ENCODE measurements at places on chromosomes 7 and 10.

DNA sequence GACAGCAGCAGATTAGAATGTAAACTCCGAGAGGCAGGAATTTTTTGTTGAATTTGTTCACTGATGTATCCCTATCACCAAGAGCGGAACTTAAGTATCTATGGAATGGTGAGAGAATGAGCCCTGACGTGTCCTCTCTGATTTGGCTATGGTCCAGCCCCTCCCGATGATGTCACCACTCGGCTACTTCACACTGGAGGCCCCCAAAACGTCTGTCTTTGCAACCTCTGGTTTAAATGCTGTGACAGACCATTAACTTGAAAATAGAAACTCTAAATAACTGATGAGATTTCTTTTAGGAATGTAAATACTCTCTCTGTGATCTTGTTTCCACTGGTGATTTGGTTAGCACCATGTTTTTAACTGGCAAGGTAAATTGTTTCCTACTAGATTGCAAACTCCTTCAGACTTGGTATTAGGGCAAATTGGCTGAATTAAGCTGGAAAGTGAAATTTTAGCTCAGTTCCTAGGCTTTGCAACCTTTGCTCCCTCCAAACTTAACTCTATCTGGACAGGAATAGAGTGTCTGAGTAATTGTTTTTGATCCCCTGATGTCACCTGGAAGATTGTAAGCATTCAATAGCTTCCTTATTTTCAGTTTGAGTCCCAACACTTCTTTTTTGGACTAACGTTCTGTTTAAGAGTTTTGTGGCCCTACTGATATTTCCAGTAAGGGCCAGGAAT, 19.1 kb downstream of the SLC16A12 start:
- DNase-seq = no peak

DNA sequence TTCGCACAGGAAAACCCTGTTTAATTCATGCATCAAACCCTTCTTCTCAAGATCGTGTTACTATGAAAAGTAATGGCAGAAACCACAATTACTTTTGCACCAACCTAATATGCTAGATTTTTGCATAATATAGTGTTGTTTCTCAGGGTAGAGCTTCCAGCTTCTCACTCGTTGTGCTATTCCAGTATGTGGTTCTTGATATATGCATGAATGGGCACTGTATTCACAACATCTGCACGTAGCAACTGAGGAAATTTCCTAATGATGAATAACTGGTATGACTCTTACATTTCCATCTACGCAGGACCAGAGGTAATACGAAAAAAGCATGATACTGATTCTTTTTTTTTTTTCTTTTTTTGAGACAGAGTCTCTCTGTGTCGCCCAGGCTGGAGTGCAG, 326.6 kb upstream of the GALNT17 start:
- no peak for DNase-seq

GRCh38 chr10:6187278-6187677, 15.5 kb upstream of the PFKFB3 start:
- DNase-seq = no peak

DNA sequence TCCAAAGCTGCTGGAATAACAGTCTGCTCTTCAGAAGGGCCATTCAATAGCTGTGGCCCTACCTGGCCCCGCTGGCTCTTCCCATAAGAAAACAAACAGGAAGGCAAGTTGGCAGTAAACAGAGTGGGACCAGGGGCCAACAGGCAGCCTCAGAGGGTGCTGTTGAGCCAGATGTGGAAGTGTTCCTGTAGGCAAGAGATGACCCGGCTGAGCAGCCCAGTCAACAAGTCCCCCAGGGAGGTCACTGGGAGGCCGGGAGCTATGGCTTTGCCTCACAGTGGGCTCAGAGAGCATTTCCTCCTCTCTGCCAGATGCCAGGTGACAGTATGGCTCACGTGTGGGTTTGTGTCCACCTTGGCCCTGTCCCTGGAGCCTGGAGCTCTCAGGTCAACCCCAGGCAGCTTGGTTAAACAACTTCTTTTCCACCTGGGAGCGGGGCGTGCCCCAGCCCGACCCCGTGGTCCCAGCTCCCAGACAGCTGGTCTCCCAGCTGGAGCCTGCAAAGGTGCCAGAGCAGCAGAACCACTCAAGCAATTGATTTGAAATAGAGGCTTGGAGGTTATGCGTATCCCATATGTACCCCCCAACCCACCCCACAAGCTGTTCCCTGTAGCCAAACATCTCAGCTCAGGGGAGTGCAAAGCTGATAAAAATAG, 33.8 kb upstream of the LOXL4 start:
- DNase-seq = no peak

DNA sequence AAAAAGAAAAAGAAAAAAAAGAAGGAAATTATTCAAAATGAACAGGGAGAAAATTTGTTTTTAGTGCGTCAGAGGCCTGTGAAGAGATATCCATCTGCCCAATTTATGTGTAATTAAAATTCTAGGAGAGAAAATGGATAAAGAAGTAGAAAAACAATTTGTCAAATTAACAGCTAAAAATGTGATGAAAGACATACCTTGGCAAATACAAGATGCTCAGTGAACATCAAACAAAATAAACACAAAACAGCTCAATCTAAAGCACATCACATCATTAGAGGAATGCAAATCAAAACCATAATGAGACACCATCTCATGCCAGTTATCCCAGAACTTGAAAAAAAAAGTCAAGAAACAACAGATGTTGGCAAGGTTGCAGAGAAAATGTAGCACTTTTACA, 472.8 kb downstream of the PAXIP1 start:
- DNase-seq = no peak

DNA sequence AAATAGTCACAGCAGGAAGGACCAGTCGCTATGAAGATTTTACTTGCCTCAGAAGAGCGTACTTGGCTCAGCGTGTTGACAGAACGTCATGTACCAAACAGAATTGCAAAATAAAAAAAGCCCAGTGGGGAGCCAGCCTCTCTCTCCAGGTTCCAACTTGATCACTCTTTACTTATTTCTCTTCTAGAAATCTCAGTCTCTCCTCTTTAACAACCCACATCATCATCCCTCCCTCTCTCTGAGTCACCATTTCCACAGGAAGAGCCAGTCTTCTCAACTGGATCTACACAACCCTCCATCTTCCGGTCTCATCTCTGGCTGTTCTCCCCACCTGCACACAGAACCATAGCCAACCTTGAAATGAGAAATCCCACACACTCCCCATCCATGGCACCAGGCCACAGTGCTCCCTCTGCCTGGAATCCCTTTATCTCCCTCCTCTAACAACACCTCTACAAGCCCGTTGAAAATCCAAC, 718.3 kb downstream of the GRID1 start:
- no peak for DNase-seq

DNA sequence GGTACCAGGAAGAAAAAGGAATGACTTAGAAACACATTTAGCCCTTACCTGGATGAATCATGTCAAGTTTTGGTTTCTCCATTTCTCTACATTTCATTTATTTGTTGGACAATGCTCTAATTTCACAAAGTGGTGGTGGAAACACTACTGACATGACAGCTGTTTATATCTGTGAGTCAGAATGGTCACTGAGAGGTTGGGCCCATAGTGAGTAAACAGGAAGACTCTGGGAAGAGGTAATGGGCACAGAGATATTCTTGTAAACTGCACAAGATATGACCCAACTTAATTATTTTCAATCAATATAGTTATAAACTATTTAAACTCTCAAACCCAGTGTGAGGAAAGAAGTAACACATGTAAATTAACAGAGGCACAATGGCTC, 176.3 kb upstream of the MEOX2 start:
- no peak for DNase-seq

GRCh38 chr7:79296553-79297320, 156.7 kb downstream of the MAGI2 start:
- no peak for DNase-seq

- DNase-seq = peak; percentile 16
These were observed at the start of gene NT5C3A for GRCh38 chr7:33062023-33062781. Gene NT5C3A, minus strand, starts transcription at chr7:33062776. Its CDS starts 71 bp downstream, at chr7:33062705.

DNA sequence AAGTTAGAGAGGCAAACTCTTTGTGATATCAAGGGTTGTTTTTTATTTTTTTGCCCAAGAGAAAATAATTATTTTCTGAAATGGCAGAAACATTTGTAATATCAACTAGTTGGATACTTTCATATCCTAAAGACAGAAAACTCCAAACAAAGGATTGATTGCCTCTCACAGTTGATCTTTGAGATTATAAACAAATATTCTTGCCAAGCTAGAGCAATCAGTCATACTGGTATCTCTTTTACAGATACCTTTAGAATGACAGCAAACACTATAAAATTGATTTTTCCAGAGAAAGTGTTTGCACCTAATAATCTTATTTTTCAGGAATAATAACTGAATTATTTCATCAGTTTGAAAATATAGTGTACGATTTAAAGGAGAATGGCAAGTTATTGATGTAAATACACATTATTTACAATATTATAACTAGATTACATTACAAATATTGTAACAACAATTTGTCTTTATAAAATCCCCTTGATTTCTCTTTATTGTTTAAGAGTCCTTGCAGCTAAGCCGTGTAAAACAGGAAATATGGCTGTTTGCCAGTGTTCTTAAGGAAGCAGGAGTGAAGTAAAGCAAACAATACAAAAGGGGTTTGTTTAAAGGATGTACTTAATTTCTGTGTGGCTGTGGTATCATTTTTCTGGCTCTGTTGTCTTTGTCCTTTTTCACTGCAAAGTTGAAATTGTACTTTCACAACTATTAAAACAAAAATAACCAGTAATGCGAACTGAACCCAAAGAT, 58.4 kb downstream of the MAPK8 start:
- no peak for DNase-seq

DNA sequence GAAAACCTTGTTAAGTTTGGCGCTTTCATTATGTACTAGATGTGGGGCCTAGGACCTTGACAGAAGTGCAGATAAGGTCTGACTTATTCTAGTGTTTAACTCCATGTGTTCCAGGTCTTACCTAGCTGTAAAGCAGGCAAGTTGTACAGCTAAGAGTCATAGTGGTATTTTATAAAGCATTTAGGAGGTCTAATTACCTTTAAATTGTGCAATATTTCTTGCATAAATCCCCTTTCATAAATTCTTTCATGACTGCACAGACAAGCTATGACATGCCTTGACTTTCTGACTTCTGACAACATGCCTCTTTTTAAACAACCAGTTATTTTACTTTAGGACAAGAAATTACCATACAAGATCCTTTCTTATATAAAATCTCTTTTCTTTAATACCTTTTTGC, 151.6 kb upstream of the VSTM2A start:
- DNase-seq = no peak

- DNase-seq = no peak
These were observed 11.5 kb upstream of the TAS2R39 start for GRCh38 chr7:143171697-143172096.

DNA sequence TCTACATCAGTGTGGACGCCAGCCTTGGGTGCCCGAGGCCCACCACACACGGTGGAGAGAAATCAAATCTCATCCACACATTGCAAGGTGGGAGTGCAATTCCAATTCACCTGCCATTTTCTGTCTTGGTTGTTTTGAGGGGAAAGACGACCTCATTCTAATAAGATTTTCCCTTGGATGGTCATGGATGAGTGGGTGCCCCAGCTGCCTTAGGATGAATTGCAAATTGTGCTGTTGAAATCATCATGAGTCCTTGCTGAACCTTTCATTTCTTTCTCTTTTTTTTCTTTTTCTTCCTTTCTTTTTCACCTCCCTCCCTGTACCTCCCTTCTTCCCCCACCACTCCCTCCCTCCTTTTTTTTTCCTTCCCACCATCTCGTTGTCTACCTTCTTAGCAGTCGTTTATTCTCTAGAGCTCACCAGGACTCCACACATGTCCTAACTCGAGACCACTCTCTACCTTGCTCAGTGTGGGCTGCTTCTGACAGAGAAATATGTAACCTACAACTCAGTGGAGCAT, 266.9 kb upstream of the NFE2L3 start:
- DNase-seq = no peak

GRCh38 chr10:13823709-13824405, 237.1 kb downstream of the PRPF18 start:
- no peak for DNase-seq

DNA sequence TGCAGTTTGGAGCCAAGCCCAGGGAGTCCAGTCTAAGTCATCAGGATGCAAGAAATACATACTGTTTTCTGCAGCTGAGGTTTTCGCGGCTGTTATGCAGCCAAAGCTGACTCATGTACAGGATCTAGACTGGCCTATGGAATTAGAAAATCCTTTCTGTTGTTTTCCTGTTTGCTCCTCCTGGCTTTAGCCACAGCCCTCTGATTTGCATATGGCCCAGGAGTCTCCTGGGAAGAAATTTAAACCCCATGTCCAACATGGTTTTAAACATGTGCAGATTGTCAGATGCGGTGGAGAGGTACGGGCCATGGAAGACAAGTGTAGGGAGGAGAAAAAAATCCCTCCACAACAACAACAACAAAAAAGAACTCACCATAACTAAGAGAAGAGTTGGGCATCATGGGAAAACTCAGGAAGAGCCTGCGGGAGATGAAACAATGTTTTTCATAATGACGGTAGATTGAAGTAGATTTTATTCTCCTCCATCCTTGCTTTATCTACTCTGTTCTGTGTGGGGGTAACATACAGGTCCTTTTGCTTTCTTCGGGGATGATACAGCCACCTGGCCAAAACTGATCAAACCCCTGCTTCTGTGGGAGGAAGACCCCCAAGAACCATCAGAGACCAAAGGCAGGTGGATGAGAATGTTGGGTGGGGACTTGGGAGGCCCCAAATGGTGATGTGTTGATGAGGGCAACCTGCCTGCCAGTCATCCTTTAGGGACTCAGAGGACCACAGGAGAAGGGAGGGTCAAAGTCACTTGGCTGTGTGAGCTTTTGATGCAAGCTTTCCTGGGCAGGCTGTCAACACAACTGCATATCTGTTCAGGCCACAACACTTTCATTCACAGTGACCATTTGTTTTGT, 29.8 kb upstream of the GNA12 start:
- DNase-seq = no peak

- DNase-seq = no peak
These were observed 262.2 kb downstream of the BAMBI start for GRCh38 chr10:28939281-28940157.

- DNase-seq = no peak
These were observed 8.8 kb upstream of the ZPBP start for GRCh38 chr7:50101873-50102272.

GRCh38 chr10:48881937-48882336, 57.7 kb downstream of the LRRC18 start:
- DNase-seq = no peak

DNA sequence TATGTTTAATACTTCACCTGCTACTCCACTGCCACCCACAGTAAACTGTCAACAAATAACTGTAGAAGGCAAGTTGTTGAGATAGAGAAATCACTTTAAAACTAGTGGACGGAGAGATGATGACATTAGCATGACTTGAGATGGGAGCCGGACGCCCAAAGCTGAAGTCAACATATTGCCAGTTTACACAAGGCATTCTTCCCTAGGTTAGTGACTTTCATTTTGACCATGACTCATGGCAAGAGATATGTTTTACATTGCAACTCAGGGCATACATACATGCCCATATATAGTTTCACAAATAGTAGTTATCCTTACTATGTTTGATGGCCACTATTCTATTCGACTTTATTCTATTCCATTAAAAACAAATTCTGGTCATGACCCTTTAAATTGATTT, 296.6 kb downstream of the PLXNA4 start:
- DNase-seq = no peak

GRCh38 chr7:36787933-36788378, 63.7 kb upstream of the AOAH start:
- DNase-seq = no peak

All from stimulated activated CD4-positive, alpha-beta T cell treated with anti-CD3 and anti-CD28 coated beads, Interleukin-4, amount 100 ng/mL, for 48 hours (primary cell).